Common myeloid progenitor, CD34-positive (primary cell): ENCODE measurements at places on chromosomes 7 and 10.

- DNase-seq, result no peak
Measured at GRCh38 chr10:58723186-58723585, 210.5 kb downstream of the BICC1 start.

- DNase-seq, result peak; percentile 25
Measured at GRCh38 chr10:80945264-80945880, 407.7 kb downstream of the SH2D4B start.

DNA sequence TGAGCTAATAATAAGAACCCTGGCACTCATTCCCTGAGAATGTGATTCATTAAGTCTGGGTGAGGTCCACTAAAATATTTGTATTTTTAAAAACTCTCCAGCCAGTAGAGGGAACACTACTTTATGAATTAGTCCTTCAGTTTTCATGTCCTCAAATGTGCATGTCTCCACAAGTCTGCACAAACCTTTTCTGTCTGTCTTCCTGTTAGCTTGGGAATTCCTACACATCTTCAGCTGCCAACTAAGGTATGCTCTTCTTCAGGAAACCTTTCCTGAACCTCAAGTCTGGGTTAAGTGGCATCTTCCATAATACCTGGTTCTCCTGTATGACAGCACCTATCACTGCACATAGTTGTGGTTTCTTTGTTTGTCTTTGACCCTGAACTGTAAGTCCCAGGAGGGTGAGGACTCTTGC, 119.6 kb upstream of the MKX start:
- no peak for DNase-seq

- no peak for DNase-seq
Measured at GRCh38 chr10:130337305-130337640, 201.1 kb downstream of the GLRX3 start.

- DNase-seq, result no peak
Measured at GRCh38 chr10:88508796-88509195, 74.3 kb downstream of the RNLS start.

- no peak for DNase-seq
Measured at GRCh38 chr10:120538091-120538490, 81.1 kb downstream of the PLPP4 start.

DNA sequence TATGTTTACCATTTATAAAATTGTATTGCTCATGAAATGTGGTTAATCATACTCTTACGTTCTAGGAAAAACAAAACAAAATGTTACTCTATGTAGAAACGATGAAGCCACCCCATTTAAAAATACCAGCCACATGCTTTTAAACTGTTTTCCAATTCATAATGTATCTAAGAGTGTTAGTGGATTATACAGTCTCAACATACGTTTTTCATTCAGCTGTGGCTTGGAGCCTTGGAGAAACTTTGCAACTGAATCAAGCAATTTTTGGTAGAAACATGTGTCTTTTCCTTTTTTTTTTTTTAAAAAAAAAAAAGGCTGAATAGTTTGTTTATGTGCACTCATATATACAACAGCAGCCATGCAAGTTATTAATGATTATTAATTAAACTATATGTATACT, 378.0 kb upstream of the SEMA3D start:
- no peak for DNase-seq

- no peak for DNase-seq
Measured at GRCh38 chr10:24915304-24915703, 37.1 kb downstream of the PRTFDC1 start.

- DNase-seq, result peak; percentile 24
Measured at GRCh38 chr10:5595994-5596471, 70.4 kb downstream of the ASB13 start.

DNA sequence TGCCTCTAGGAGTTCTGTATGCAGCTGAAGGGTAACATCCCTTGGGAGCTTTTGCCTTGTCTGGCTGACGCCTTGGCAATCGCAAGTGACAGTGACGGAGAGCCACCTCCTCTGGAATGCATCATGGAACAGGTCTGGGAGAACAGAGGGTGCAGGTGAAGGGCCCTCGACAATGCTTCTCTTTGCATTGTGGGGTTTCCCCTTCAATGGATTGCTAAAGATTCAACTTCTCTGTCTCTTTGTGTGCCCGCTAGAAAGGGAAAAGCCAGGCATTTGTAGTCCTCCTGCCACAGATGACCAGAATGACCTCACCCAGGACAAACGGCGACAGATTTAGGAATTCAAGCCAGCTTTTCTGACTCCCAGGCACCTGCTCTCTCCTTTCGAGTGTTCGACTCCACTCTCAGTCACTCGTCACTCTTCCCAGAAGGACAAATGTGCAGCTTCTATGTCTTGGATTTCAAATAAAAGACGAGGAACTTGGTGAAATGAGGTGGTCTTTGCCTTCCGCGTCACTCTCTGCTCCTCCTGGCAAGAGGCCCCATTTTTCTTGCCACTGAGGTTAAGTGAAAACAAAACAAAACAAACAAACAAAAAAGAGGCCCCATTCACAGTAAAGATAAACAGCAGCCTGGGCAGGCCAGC, 26.1 kb downstream of the IL2RA start:
- no peak for DNase-seq

- DNase-seq, result peak; percentile 73
Measured at GRCh38 chr10:17910125-17910789, 41.5 kb upstream of the SLC39A12 start.

DNA sequence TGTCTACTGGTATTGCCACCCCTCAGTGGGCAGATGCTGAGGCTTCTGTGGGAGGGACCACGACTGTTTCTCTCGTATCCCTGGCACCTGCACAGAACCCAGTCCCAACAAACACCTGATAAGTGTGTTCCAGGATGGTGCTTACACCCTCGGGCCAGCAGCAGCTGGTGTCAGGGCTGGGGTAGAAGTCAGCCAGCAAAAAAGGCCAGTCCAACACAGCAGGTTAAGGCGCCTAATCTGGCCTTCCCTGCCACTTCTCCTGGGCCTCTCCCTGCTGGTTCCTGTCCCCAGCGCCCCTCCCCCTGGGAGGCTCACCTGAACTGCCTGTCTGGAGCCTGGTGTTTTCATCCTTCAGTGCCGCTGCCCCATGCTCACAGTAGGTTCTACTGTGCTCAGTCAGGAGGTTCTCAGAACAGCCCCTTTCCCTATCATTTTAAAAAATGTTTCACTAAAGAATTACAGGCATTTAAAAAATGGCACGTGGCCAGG, 20.0 kb downstream of the PODXL start:
- no peak for DNase-seq

- DNase-seq, result no peak
Measured at GRCh38 chr7:38820571-38820970, 88.4 kb downstream of the VPS41 start.

GRCh38 chr7:74467876-74468275, 14.2 kb downstream of the GTF2IRD1 start:
- DNase-seq, result no peak

DNA sequence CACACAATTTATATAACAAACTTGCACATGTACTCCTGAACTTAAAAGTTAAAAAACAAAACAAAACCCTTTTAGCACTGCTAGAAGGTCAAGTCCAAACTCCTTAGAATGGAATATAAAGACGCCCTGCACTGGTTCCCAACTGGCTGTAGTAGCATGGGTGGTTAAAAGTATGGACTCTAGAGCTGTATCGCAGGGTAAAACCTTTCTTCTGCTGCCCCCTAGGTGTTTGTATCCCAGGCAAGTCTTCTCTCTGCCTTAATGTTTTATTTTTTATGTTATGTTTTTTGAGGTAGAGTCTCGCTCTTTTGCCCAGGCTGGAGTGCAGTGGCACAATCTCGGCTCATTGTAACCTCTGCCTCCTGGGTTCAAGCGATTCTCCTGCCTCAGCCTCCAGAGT, 35.2 kb downstream of the LSMEM1 start:
- DNase-seq, result no peak

- DNase-seq, result no peak
Measured at GRCh38 chr7:55150709-55151451, 132.1 kb downstream of the EGFR start.

GRCh38 chr10:132100091-132100481, 34.3 kb downstream of the JAKMIP3 start:
- no peak for DNase-seq

DNA sequence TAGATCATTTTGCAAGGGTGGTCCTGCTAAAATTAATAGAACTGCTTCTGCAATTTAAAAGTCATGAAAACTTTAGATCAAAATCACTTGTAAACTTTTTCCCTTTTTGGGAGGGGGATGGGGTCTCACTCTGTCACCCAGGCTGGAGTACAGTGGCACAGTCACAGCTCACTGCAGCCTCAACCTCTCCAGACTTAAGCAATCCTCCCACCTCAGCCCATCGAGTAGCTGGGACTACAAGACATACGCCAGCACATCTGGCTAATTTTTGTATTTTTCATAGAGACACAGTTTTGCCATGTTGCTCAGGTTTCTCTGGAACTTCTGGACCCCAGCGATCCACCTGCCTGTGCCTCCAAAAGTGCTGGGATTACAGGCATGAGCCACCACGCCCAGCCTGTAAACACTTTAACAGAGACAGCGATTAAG, 79.7 kb downstream of the LRRC17 start:
- DNase-seq, result peak; percentile 8

- no peak for DNase-seq
Measured at GRCh38 chr10:129373231-129373630, 93.8 kb upstream of the MGMT start.

- no peak for DNase-seq
Measured at GRCh38 chr7:1864161-1864940, 194.3 kb downstream of the ELFN1 start.

GRCh38 chr10:43120929-43121314, 17.3 kb upstream of the CSGALNACT2 start:
- peak; percentile 98 for DNase-seq

DNA sequence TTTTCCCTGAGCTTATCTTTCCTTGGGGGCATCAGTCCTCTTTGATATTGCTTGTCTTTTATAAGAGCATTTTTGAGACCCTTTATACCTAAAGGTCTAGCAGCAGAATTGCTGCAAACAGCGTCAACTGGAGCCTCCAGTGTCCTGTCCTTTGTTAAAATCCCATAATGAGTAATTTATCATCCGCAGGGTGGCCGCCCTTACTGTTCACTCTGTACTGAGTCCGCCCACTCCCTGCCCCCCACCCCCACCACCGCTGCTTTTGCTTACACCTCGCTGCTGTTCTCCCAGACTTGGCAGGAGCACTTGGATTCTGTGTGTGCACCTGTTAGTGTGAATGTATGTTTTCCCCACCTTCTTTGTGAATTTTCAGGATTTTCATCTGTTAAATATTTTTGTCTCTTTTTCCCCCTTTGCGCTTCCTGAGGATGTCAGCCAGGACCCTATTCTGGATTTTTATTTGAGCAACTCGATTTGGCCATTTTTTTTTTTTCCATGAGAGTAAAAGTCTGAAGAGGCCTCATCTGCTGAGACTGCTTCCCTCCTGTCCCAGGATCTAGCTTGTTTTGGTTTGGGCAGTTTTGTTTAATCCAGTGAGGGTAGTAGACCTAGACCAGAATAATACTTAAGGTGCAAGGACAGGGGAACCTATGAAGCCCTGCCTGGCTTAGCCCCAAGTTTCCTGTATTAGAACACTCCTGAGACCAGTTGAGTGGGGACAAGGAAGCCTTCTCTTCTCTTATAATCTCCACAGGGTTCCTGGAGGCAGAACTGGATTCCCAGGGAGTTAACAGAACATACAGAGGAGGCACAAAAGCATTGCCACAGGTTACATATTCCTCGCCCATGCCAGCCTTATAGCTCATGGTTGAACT, 8.2 kb downstream of the AGFG2 start:
- no peak for DNase-seq

DNA sequence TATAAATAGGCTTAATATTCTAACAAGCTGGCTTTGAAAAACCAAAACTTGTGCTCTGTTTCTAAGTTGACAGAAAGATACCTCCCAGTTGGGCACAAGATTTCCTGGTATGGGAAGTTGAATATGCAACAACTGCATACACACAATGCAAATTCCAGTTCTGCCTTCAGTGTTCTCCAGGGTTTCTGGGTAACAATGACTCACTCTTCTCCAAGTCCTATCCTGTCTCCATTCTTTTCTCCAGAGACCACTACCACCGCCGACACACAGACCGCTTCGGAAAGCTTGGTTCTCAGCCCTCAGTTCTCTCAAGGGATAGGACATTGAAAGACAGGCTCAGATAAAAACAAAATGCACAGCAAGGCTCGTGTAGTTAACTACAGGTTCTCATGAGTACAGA, 12.2 kb downstream of the PDE1C start:
- DNase-seq, result no peak

- DNase-seq, result no peak
Measured at GRCh38 chr7:33928986-33929385, 23.6 kb downstream of the BMPER start.

- DNase-seq, result no peak
Measured at GRCh38 chr10:94239696-94240095, 123.0 kb downstream of the NOC3L start.

DNA sequence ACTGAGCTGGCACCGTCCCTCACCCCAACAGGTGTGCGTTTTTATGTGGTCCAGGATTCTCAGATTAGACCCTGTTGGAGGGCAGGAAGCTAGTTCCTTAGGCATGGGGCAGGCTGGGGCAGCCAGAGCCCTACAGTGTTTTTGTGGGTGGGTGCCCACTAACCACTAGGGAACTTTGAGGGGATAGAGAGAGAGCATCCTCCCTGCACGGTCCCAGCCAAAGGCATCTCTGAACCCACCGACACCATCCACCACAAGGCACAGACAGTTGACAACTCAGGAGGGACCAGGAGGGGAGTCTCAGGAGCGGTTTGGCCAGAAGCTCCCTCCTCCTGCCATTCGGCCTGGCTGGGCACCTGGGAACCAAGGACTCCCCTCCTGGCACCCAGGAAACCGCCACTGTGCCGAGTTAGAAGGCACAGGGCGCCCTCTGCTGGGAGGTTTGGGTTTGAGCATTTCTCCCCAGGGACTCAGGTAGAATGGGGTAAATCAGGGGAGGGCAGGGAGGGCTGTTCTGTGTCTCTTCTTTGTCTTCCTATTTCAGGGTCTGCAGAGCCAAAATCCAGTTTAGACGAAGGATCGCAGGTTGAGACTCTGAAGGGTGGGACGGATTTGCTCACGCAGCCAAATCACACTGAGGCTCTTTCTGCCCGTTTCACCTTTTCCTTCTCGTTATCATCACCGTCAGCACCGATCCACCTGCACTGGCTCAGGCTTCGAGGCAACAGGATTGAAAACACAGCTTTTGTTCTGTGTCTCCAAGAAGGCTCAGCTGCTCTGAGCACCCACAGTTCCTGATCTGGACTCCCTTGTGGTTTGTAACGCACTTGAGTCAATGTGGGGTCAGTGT, 84.8 kb upstream of the COL13A1 start:
- peak; percentile 23 for DNase-seq

DNA sequence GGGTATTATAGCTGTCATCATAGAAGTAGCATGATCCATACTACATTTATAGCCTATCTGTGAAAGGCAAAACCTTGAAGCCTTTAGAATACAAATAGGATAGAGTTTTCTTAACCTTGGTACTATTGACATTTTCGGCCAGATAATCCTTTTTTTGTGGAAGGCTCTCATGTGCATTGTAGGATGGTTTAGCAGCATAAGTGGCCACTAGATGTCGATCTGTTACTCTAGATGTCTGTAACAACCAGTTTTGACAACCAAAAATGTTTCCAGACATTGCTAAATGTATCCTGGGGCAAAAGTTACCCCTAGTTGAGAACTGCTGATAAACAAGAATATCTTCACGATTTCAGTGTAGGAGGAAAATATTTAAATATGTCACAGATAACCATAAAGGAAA, 319.4 kb upstream of the GALNT17 start:
- DNase-seq, result no peak
